H1 (cell line): ENCODE measurements at places on chromosomes 12 and 14.

DNA sequence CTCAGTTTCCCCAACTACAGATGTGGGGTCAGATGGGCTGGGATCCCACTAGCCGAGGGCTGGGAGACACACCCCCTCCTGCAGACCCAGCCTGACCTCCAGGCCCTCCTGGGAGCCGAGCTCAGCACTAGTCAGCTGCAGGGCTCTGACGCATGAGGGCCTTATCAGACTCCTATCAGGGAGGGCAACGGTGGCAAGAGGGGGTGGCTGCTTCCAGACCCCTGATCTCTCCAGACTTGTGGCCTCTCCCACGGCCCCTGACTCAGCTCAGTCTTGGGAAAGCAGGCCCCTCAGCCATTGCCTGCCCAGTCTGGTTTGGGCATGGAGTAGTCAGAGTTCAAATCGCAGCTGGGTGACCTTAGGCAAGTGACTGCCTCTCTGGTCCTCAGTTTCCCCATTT is 2.5 kb downstream of the RASAL1 start:
- DNase-seq = no peak

- DNase-seq = no peak
Observed at GRCh38 chr12:111672822-111673381, 12.9 kb downstream of the BRAP start.

DNA sequence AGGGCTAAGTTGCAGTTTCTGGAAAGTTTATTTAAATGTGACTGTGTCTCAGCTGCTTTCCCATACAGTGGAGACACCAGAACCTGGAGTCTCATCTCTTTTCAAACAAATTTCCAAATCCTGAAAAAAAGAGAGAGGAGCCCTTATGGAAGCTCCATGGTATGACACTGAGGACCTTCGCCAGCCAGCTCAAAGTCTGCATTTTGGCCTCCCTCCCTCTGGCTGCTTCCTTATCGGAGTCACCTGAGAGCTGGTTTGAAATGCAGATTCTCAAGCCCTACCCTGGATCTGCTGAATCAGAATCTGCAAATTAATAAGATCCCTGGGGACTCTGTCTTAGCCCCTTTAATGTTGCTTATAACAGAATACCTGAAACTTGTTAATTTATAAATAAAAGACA is 21.7 kb upstream of the JDP2 start:
- peak; percentile 38 for DNase-seq

GRCh38 chr14:101469382-101470247 is 91.7 kb upstream of the DIO3 start:
- DNase-seq = peak; percentile 33

DNA sequence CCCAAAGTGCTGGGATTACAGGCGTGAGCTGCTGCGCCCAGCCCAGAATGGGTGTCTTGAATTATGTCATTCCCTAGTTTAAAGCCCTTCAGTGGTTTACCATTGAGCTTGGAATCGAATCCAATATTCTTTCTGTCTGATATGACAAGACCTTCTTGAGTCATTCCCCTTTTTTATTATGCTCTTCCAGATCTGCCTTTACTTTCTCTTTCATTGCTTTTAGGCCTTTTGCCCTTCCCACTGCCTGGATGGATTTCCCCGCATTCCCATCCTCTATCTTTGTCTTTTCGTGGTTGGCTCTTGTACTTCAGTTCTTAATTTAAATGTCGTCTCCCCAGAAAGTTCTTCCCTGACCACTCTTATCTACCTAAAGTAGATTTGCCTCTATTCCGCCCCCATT is 1.6 kb downstream of the TRAFD1 start:
- no peak for DNase-seq

DNA sequence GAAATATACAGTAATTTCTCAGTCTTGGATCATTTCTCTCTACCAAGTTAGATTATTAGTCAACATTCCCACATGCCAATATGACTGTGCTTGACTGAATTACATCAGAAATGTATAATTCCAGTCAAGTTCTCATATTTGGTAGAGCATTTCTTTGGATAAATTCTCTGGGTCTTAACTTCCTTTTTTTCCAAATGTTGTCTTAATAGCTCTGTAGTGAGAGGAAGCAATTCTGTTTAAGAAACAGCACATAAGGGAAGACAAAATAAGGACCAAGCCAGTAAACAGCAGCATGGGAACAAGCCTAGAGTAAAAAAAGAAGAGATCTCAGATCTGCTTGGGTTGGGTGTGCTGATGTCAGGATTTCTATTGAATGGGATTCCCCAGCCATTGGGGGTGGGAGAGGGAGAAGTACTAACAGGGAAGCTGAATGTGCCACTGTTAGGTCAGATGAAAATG is 14.2 kb upstream of the DYRK2 start:
- no peak for DNase-seq

GRCh38 chr12:1737652-1738286 is 46.9 kb downstream of the ADIPOR2 start:
- DNase-seq = no peak

GRCh38 chr12:5395443-5396271 is 36.3 kb upstream of the NTF3 start:
- DNase-seq = no peak

DNA sequence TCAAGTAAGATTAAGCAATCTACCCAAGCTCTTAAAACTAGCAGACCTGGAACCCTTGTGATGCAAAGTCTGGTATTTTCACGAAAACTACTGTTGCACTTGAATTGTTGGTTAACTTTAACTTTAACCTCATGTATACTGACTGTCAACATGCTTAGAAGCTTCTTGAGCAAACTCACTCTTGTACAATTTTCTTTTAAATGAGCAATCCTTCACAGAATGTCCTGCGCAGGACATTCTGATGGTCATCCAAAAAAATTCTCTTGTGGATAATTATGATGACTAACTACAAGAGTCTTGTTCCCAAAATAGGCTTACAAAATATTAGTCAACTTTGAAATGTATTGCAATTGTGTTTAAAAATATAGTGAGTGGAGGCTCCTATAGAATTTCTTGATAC is 54.0 kb upstream of the PDE3A start:
- DNase-seq = no peak

DNA sequence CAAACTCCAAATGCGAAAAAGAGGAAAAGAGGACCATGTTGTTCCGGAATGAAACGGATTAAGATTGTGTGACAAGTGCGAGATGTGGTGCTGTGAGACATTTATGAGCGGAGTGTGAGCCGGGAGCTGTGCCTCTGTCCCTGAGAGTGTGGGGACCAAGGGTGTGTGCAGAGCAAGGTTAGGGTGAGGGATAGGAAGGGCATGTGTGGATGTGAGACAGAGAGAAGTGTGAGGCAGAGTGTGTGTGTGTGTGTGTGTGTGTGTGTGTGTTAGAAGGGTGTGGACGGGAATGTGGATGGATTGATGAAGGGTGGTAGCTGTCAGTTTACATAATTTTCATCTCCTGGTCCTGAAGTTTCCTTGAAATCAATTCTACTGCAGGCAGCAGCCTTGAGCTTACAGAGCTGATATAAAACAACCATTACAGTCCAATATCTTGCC is 4.3 kb upstream of the OTX2 start:
- no peak for DNase-seq

- DNase-seq = no peak
Observed at GRCh38 chr14:90513161-90514014, 116.6 kb downstream of the CALM1 start.

GRCh38 chr12:25130741-25131188 is 64.2 kb downstream of the DNAI7 start:
- no peak for DNase-seq

GRCh38 chr12:52587563-52587962 is 13.7 kb downstream of the KRT72 start:
- DNase-seq = no peak

- no peak for DNase-seq
Observed at GRCh38 chr14:22565391-22565945, 23.6 kb downstream of the DAD1 start.

DNA sequence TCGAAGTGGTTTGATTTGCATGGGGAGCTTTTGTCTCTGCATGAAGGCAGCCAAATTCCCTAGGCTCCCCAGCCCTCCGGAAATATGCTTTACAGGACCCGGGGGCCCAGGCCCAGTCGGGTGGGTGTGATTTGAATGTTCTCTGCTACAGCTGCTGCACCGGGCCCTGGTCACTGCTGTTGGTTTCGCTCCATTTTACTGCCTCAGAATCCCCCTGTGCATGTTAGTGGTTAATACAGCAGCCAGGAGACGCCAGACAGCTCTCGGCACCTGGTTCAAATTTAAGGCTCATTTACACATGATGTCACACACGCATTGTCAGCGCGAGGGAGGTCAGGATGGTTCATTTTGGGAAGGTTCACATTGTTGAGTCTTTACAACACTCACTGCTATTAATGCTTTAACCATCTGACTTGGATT is 99.6 kb downstream of the SLC38A6 start:
- DNase-seq = no peak

GRCh38 chr12:130014485-130014807 is 110.6 kb upstream of the TMEM132D start:
- peak; percentile 68 for DNase-seq

GRCh38 chr12:12899530-12900380 is 8.4 kb downstream of the GPRC5A start:
- no peak for DNase-seq

- no peak for DNase-seq
Observed at GRCh38 chr14:38524636-38525509, 269.0 kb upstream of the CLEC14A start.

DNA sequence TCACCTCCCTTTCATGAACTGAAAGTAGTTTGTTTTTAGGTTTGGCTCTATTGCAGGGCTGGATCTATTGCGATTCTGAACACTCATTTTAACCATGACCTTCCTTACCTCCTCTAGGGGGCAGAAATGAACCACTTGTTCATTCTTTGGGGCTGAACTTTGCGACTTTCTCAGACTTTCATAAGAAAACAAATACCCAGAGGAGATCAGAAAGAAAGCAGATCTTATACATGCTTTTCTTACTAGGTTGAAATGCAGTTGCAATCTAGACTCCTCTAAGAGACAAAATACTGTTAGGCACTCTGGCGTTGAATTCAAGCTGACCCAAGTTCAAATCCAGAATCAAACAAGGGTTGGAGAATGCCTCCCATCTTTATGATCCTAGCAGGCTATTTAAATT is 32.6 kb upstream of the PLEKHG3 start:
- DNase-seq = no peak

DNA sequence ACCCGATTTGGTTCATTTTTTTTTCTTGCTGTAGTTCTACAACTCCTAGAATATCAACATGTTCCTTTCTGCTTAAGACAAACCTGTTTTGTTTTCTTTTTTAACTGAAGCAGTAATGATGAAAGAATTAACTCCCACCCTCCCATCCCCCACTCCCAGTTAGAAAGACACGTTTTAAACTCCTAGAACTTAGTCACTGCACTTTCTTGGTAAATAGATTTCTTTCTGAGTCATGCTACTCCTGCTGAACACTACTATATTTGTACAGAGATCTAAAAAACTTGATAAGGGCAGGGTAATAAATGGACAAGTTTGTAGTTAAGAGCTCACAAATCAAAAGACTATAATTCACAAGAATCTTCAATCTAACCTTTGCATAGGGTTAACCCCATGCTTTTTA is 118.9 kb upstream of the PTPRB start:
- DNase-seq = no peak

GRCh38 chr14:72636094-72636493 is 257.8 kb downstream of the DPF3 start:
- DNase-seq = no peak

DNA sequence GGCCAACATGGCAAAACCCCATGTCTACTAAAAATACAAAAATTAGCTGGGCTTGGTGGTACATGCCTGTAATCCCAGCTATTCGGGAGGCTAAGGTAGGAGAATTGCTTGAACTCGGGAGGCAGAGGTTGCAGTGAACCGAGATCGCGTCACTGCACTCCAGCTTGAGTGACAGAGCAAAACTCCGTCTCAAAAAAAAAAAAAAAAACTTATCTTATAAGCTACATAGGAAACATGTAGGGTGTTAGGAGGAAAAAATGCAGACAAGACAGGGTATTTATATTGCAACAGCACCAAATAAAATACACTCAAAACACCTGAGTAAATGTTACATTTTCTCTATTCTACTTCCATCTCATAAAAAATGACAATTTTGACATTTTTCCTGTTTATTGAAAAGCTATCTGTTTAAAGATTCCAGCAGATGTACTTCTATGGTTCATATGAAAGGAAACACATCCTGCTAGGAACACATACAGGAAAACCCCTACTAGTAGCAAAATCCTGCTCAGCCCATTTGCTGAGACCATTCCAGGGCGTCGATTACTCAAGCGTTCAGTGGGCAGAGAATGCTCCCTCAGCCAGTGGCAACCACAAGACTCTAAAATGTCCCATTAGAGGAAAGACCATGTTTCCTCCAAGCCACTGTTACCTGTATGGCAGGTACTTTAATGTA is 19.7 kb downstream of the CORO1C start:
- no peak for DNase-seq

GRCh38 chr14:79967453-79967852 is 243.9 kb downstream of the DIO2 start:
- no peak for DNase-seq

DNA sequence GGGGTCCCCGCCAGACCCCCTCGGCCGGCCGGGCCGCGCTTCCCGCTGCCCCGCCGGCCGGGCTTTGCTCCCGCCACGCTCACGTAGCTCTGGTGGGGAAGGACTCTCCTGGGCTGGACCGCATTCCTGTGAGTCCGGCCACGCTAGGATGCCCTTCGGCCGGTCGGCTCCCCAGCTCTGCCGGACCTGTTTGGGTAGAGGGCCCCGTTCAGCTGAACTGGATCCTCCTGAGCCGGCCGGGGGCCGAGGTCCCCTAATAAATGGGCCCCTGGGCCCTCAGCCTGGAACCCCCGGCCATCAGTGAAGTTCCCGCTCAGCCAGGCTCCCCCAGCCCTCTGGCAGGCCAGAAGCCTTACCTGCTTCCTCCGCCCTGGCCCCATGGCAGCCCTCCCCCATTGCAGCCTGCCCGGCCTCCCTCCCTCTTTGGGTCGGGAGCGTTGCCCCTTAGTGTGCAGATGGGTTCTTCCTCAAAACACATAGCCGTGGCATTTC is 593 bp downstream of the UNC119B start:
- DNase-seq = peak; percentile 53

DNA sequence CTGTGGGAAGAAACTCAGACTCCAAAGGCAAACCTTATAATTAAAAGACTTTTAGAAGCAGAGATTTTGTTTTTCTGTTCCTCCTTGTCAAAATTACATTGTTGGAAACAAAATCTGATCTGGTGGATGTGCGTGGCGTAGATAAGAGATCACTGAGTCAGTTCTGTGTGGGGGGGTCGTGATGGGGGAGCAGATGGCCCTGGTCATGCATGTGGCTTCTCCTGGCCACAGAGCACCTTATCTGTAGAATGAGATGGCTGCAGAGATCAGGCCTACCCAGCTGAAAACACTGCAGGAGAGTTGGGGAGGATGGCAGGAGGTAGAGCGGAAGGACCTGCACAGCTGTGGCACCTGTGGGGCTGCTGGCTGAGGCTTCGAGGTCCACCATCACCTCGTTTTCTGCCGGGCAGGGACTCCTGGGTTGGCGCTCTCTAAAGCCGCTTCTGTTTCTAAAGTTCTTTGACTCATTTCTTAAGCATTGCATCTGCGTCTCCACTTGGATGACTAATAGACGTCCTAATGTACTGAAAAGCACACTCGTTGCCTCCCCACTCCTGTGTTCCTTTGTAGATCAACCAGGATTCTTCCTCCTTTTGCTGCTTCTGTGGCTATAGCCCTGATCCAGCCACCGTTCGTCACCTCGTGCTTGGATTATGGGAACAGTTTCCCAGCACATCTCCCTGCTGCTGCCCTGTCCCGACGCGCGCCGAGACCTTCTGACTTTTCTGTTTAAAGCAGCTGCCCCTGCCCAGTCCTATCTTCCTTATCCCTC is 93.4 kb downstream of the TSPAN9 start:
- DNase-seq = no peak

GRCh38 chr12:42365486-42365885 is 39.5 kb downstream of the PPHLN1 start:
- no peak for DNase-seq

- DNase-seq = no peak
Observed at GRCh38 chr12:127773520-127773919, 493.4 kb upstream of the TMEM132C start.
